ENCODE measurements at places on chromosomes 1 and 21.

DNA sequence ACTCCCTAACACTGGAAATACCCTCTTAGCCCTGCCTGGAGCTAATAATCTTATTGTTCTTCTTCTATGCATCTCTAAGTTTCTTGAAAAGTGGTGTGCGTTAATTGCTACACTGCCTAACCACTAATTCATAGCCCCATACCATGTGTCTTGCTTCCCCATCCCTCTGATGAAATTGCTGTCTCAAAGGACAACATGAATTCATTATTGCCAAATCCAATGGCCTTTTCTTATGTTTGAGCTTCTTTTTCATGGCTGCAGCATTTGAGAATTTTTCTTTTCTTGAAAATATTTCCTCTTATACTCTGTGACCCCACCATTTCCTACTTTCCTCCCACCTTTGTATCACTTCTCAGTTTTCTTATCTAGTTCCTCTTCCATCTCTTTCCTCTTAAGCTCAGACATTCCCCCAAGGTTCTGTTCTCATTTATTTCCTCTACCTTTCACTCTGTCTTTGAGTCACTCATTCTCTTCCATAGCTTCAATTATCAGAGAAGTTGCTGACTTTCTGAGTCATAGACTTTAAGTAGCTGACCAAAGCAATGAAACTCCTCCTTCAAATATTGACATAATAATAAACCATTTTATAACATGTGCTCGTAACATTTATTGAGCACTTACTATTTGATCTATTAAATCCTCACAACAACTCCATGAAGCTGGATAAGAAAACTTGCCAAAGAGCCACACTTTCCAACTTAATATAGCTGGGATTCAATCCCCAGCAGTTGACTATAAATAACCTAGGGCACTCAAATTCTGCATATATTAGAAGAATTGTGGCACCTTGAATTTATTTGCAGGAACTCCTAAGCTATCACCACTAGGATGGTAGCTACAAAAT is 35.5 kb upstream of the ATP6V1G3 start:
- DNase-seq: no peak

DNA sequence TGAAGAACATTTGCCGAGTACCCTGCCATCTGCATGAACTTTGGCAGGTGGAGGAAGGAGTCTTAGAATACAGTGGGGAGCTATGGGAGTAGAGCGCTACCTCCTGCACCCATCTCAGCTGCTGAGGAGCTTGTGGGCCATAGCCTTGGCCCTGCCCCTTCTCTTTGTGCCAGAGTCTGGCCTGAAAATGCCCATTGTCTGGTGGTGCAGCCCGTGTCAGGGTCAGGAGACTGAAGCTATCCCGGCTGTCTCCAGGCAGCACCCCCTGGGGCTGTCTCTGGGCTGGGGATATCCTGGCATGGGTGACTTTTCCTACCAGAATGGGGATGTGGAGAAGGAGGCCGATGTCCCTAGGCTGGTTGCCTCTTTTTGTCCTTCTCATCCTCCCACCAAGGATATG is 7.3 kb downstream of the IPO13 start:
- DNase-seq: no peak

GRCh38 chr21:33026443-33026858 is 716 bp downstream of the OLIG2 start:
- DNase-seq: no peak

- no peak for DNase-seq
These were observed 8.9 kb downstream of the COL16A1 start for GRCh38 chr1:31694964-31695313.

GRCh38 chr1:162706606-162707005 is 74.3 kb downstream of the DDR2 start:
- no peak for DNase-seq

DNA sequence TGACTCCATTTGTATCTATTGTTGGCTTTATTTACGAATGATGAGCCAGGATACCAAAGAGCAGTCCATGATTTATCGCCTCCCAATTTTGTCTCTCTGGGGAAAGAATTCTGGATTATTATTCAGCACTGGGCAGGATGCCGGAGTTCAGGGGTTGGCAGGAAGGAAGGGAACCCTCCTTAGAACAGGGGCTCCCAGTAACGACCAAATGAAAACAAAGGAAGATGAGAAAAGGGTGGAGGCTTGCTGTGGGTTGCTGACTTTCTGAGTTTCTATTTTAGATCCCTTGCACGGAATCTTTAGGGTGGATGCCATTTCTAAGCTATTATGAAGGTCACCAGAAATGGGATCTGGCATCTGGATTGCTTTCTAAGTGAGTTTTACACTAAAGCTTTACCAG is 231.2 kb upstream of the LYPLAL1 start:
- no peak for DNase-seq

GRCh38 chr1:200226268-200226968 is 183.4 kb downstream of the ZNF281 start:
- DNase-seq: no peak

- no peak for DNase-seq
These were observed 113.7 kb downstream of the RGL1 start for GRCh38 chr1:183918589-183918988.

GRCh38 chr21:39480271-39480670 is 28.5 kb downstream of the SH3BGR start:
- no peak for DNase-seq

- DNase-seq: no peak
These were observed 13.7 kb upstream of the MFSD2A start for GRCh38 chr1:39940980-39941871.

DNA sequence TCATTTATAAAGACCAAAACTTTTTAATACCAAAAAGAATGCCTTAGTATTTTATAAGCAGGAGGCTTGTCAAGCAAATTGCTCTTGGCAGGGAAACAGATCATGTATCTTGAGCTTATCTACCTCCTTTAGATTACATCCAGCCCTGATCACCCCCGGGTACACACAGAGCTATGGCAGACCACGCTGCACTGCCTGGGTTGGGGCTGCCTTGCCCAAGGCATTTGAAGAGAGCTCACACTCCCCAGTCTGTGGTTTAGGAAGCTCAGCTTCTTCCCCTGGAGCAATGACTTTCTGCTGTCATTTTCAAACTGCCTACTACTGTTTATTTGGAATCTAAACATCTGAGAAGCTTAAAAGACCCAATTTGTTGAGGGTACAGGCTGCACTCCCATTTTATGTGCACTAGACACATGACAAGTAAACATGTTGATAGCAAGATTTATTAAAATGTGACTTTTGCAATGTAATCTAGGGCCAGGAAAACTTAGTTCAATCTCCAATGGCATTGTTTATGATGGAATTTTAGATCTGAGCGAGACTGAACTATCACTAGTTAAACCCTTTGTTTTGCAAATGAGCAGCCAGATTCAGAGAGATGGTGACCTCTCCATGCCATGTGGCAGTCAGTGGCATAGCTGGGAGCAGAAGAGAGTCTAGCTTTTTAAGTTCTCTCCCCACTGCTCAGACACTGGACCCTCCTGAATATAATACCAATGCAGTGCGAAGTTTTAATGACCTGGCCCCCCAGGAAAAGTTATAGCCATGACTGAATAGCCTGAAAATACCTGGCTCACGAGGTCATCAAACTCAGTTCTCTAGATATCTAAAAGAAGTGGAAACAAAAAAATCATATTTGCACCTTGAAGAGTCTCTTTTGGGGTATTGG is 214.9 kb downstream of the HLX start:
- DNase-seq: no peak

DNA sequence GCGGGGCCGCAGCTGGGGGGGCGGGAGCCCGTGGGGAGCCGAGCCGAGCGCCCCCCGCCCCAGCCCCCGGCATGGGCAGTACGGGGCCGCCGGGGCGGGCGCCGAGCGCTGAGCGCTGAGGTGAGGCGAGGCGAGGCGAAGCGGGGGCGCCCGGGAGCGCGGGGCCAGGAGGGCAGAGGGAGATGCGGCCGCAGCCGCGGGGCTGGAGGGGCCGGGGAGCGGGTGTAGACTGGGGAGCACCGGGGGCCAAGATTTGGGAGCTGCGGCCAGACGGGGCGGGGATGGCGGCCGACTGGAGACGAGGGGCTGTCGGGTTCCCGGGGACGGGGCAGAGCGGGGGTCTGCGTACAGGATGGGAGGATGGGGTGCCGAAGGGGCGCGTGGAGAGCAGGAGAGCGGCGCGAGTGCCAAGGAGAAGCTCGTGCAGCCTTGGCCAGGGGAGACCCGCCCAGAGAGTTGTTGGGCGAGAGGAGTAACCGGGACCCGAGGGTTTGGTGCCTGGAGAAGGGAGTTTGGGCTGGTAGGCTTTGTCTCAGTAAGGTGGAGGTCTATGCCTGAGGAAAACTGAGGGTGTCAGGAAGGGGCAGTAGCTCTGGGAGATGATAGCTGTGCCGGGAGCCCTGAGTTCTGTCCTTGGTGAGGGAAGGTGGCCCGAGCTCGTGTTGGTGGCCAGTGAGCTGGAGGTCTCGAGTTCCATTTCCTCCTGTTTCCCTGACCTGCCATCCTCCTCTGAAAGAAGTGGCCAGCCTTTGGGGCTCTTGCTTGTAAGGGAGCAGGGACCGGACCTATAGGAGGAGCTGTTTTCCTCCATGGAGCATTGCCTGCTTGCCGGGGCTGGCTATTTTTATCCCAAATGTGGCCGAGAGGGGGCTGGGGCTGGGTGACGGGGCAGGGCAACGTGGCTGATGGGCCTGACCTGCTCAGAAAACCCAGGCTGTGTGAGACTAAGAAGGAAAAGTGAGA is 539 bp downstream of the ATP8B2 start:
- DNase-seq: peak; percentile 72

DNA sequence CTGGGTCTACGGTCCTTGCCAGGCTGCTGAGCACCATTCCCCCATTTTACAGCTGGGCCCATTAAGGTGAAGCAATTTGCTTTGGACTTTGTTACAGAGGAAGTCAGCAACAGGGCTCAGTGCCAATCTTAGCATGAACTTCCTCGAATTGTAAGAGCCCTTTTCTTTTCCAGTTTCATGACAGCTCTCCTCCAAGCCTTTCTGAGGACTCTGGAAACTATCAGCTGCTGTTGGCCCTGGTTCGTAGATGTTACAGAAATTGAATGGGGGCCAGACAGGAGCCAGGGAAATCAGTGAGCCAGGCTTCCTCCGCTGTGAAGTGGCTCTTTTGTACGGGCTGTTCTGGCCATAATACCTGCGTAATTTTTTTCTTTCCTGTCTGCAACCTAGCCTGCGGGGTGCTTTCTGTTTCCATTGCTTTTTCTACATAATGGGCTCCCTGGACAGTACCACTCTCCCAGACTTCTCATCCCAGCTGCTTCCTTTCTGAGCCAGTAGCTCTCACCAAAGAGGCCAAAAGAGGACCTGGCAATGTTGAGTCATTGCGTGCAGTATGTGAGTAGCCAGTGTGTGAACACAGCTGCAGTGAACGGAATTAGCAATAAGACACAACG is 386.3 kb downstream of the DISC1 start:
- no peak for DNase-seq

Data from non-pigmented ciliary epithelial cell (primary cell).